ENCODE measurements at places on chromosomes 12 and 14.

DNA sequence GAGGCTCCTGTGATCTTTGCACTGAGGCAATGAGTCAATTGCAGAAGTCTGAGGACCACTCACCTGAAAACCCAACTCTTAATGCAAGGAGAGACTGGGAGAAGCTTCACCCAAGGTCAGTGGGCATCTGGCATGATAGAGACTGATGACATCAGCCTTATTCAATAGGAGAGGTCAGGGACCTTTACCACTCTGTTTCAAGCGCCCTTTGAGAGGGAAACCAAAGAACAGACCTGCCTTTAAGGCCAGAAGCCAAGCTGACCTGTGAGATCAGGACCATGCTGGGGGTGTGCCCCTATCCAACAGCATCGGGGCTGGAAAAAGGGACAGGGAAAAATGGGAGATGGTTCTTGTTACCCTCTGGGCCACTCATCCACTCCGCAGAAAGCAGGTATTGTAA lies 83.3 kb upstream of the FOXN3 start:
- no peak for DNase-seq

DNA sequence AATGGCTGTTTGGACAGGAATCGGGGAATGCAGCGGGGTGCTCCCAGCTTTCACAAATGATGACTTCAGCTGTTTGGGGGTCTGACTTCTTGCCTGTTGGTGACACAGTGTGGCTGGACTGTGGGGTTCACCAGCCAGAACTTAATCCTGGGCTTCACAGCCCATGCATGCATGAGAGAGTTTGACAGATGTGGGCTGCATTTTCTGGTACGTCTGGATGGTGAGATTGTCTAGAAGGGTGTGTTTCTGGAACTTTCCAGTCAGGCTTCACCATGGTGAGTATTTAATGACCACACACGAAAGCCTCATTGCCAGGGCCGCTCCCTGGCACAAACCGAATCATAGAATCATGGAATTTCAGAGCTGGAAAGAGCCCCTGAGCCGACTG lies 29.6 kb downstream of the CHST11 start:
- DNase-seq: no peak

DNA sequence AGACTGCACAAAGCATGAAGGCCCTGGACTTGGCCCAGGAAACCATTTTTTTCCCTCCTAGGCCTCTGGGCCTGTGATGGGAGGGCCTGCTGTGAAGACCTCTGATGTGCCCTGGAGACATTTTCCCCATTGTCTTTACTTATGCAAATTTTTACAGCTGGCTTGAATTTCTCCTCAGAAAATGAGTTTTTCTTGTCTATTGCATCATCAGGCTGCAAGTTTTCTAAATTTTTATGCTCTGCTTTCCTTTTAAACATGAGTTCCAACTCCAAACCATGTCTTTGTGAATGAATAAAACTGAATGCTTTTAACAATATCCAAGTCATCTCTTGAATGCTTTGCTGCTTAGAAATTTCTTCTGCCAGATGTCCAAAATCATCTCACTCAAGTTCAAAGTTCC lies 43.7 kb upstream of the TRHDE start:
- no peak for DNase-seq

- no peak for DNase-seq
Observed at GRCh38 chr12:9973949-9974348, 2.7 kb downstream of the CLEC12A start.

GRCh38 chr14:91496790-91497189 lies 13.3 kb downstream of the PPP4R3A start:
- DNase-seq: no peak

DNA sequence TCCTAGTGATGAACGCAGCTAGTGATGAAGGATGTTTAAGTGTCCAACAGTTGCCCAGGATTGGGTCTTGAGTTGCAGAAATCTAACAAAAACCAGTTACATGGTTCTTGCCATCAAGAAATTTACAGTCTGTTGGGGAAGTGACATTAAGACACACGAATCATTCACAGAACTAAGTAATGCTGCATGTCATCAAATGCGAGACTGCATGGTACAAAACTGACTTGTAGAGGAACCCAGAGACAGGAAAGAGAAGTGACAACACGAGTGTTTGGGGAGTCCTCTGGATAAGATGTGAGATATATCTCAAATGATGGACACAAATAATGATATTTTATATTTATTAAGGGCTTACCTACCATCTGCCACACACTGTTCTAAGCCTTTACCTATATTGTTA lies 6.1 kb upstream of the SYNE3 start:
- DNase-seq: no peak

DNA sequence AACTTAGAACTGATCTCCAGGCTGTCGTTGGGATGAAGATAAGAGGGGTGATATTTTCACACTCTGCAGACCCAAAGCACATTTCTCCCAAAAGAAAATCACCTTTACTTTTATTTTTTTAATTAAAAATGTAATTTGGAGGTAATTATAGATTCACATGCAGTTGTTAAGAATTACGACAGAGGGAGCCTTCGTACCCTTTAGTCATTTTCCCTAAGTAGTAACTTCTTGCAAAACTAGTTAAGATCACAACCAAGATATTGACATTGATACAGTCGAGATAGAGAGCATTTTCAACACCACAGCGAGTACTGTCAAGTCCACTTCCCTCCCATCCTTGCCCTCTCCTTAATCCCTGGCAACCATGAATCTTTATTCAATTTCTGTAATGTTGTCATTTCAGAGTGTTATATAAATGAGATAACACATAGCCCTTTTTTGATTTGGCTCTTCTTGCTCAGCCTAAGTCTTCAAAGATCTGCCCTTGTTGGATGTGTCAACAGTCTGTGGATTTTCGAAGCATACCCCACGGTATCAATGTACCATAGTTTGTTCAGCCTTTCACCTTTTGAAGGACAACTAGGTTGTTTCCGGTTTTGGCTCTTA lies 39.6 kb downstream of the DNAH10 start:
- no peak for DNase-seq

DNA sequence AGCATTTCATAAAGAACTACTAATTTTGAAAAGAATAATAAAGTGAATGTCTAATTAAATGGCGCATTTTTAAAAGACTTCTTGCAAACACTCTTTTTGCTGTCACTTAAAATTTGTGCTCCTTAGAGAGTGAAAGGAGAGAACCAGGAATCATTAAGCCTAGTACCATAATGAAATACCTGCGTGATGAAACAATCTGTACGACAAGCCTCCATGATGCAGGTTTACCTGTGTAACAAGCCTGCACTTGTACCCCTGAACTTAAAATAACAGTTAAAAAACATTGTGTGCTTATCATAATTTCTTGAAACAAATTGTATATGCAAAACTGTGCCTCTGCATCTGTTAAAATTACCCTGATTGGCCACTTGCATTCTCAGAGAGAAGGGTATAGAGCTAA lies 108.1 kb downstream of the MGAT4C start:
- DNase-seq: no peak

GRCh38 chr12:91833780-91834359 lies 311.8 kb downstream of the BTG1 start:
- DNase-seq: no peak

GRCh38 chr12:130713581-130713991 lies 2.5 kb downstream of the RIMBP2 start:
- no peak for DNase-seq

GRCh38 chr14:103391048-103391447 lies 5.8 kb downstream of the MARK3 start:
- DNase-seq: no peak

DNA sequence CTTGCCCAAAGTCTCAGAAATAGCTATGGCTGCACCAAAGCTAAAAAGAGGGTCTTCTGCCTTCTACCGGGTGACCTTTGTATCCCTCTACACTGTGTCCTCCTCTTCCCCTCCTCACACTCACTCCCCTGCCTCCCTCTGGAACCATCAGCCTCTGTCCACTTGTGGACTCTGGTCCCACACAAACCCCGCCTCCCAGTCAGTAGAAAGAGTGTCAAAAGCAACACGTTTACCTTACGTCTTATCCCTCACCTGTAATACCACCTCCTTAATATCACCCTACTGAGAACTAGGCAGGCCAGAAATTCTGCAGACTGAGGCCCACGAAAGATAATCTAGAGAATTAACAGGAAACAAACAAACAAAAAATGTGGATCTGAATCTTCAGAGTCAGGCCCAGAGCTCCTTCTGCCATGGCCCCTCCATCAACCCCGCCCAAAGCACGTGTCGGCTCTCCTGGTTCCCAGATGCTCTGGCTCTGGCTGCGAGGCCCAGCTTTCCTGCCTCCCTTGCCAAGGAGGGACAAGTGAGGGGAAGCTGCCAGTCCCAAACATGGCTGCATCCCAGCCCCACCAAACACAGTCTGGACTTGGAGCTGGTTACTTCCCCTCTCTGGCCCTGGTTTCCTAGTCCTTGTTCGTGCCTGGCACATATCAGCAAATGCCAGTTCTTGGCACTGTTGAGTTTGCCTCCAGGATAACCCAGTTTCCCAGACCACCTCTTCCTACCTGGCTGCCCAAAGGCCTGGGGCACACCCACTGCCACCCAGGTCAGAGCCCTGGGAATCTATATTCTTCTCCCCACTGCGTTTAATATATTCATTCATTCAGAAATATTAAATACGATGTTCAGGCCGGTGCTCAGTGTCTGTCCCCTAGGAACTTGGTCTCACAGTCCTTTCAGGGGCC lies 2.7 kb downstream of the ACTN1 start:
- no peak for DNase-seq

- no peak for DNase-seq
Observed at GRCh38 chr12:40309001-40309400, 84.2 kb downstream of the LRRK2 start.

DNA sequence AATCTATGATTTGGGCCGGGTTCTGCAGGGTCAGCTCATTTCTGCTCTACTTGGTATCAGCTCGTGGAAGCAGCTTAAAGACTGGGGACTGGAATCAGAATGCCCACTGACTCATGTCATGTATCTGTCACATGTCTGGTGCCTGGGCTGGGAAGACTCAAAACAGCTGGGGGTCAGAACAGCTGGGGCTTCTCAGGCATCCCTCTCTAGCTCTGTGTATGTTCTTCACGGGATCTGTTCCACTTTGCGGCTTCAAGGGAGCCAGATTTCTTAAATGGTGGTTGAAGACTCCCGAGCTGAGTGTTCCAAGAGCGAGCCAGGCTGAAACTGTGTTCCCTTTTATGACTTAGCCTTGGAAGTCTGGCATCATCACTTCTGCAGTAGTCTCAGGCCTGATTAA lies 11.9 kb downstream of the AEBP2 start:
- DNase-seq: no peak

DNA sequence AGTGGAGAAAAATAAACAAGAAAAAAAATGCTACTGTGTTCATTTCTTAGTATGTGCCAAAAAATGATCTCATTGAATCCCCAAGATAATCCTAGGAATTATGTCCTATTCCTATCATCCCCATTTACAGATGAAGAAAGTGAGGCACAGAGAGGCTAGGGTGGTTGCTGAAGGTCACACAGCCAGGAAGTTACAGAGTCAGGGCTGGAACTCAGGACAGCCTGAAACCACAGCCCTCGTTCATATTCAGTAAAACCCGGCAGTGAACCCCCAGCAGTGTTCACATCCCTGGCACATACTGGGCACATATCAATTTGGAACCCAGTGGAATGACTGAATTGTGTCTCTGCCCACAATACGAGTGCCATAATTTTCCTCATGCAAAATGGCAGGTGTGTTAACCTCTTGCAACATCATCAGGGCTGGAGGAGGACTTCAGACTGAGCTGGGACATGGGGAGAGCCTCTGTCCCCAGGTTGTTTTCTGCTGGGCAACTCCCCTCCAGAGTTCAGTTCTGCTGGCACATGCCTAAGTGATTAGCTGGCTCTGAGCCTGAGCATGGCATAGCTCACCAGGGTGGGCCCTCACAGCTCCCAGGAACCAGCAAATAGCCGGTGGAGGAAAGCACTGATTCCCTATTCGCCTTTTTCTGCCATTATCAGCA lies 2.0 kb upstream of the PPP1CC start:
- DNase-seq: no peak

- DNase-seq: no peak
Observed at GRCh38 chr14:64502887-64503433, 678 bp downstream of the ZBTB25 start.

GRCh38 chr14:83744891-83745290 lies 1785.1 kb upstream of the FLRT2 start:
- no peak for DNase-seq

DNA sequence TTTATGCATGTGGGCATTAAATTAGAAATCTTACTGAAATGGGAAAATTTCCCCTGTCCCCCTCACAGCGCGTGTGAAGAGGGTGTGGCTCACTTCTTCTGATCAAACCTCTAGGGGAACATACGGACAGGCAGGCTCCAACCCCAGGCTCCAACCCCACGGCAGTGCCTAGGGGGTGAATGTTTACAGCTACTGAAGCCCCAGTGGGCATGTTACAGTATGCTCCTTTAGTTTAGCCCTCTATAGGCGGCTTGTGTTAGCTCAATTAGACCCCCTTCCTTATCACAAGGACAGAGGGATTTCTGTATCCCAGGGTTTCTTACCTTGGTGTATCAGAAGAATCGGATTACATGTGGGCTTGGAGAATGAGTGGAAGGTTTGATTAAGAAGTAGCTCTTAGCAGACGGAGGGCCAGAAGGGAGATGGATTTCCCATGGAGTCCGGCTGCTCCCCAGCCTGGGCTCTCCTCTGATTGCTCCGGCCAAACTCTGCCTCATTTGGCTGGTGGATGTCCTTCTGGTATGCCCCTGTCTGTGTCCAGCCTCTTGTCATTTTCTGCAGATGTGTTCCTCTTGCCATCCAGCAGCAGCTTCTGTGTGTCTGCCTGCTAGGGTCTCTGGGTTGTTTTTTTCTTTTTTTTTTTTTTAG lies 223.7 kb downstream of the TMTC2 start:
- DNase-seq: no peak

DNA sequence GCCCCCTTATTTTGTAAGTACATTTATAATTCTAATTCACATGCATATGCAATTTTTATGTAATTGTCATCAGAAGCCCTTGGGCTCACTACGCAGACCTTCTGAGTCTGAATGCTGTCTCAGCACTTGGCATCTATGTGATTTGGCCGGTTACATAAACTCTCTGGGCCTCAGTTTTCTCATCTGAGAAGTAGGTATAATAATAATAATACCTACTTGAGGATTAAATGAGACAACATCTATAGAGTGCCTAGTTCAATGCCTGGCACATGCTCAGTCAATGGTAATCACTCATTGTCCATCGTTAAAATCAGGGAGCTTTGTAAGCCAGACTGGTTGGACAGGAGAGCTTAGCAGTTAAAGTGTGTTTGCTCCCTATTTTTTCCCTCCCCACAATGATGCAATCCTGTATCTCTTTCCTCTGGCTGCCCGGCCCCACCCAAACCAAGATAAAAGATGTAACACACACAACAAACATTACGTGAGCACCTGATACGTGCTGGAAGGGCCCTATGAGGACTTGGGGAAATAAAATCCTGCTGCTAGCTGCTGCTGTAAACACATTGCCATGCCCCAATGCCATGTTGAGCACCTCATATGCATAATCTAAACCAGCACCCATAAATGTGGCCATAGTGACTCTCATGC lies 235.0 kb downstream of the CRADD start:
- no peak for DNase-seq

GRCh38 chr14:80304125-80304766 lies 92.9 kb upstream of the DIO2 start:
- no peak for DNase-seq

- DNase-seq: no peak
Observed at GRCh38 chr14:104274806-104275205, 136.4 kb downstream of the KIF26A start.

GRCh38 chr12:10031771-10032175 lies 1.3 kb downstream of the CLEC9A start:
- DNase-seq: no peak

GRCh38 chr12:110281549-110282299 lies 677 bp downstream of the ATP2A2 start:
- DNase-seq: no peak

Data from cortex of kidney (tissue), 1 donor.